Cardiac fibroblast (primary cell): ENCODE measurements at places on chromosomes 5 and 9.

DNA sequence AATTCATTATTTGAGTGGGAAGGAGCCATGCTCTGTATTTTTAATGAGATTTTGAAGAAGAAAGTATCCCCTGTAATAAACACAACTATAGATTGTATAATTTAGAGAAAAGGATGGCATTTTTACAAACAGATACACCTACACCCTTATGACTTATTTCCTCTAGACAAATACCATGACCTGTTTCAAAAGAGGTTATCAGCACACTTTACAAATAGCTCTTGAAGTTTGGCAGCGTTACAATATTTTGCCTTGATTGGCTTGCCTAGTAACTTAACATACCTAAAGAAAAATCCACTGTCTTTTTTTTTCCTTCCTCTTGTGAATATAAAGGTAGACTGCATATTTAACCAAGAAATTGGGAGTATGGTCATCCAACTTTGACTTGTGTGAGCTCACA, 28.5 kb upstream of the CETN3 start:
- DNase-seq: peak; percentile 41

GRCh38 chr5:95697781-95698681, 15.2 kb upstream of the SPATA9 start:
- DNase-seq: no peak

DNA sequence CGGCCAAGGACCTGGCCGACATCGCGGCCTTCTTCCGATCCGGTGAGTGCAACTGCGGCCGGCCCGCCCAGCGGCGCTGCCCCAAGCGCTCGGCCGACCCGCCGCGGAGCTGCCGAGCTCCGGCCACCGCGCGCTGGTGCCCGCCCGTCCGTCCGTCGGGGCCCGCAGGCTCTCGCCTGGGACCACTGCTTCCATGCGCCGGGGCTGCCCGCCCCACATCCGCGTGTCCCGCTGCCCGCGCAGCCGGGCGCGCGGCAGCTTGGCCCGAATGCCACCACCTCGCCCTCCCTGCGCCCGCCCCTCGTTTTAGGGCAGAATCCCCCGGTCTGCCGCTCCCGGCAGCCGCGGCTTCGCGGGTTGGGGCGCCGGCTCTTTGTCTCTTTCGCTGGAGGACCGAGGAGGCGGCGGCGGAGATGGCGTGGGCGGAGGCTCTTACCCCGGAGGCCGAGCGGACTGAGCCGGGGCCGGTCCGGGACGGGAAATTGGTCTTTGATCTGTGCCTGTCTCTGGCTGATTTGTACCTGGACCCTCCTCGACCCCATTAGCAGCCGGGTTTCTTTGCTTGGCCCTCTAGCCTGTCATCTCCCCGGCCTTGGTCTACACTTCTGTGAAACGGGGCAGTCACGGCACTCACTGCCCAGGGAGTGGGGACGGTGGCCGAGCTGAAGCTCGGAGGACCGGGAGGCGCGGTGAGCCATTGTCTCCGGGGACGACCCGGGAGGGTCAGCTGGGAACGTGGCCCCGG, 871 bp downstream of the TRIO start:
- DNase-seq: peak; percentile 57

DNA sequence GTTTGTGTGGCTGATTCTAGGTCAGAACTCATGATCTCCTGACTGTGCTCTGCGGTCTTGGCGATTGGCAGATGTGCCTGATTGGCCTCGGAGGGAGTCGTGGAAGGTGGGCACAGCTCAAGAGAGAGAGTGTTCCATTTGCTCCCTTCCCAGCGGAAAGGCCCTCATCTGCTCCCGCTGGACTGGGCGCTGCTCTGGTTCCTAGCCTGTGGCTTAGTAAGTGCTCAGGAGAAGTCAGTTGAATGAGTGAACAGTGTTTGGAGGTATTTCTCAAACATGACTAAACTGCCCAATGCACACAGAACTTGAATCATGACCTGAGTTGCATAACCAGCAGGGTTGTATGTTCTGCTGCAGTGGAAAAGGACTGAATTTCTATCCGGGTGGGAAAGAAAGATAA, 120.2 kb upstream of the PITX1 start:
- DNase-seq: peak; percentile 36

- no peak for DNase-seq
Measured at GRCh38 chr5:178238711-178239592, 6.3 kb upstream of the PHYKPL start.

GRCh38 chr5:133341915-133342710, 270.2 kb downstream of the FSTL4 start:
- DNase-seq: no peak

DNA sequence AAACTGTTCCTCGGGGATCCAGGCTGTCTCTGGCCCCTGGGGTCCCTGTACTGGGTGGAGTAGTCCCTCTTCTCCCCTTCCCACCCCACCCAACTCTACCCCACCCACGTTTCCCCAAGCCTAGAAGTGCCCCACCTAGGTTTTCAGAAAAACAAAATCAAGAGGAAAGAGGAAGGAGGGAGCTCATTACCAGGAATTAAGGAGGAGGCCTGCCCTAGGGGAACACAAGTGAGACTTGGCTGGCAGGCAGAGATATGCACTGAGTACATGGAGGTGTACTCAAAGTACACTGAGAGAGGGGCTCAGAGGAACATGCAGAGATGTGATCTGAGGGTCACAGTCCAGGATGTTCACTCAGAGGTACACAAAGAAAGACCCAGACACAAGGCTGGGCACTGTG, 10.2 kb downstream of the AQP3 start:
- no peak for DNase-seq

DNA sequence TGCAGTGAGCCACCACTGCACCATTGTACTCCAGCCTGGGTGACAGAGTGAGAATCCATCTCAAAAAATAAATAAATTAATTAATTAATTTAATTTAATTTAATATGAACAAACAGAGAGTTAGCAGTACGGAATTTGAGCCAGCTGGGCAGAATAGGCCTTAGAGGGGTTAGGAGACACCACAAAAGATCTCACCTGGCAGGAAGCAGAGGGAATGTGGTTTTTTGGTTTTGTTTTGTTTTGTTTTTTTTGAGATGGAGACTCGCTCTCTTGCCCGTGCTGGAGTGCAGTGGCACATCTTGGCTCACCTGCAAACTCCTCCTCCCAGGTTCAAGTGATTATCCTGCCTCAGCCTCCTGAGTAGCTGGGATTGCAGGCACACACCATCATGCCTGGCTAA, 31.8 kb upstream of the PWWP2A start:
- no peak for DNase-seq

DNA sequence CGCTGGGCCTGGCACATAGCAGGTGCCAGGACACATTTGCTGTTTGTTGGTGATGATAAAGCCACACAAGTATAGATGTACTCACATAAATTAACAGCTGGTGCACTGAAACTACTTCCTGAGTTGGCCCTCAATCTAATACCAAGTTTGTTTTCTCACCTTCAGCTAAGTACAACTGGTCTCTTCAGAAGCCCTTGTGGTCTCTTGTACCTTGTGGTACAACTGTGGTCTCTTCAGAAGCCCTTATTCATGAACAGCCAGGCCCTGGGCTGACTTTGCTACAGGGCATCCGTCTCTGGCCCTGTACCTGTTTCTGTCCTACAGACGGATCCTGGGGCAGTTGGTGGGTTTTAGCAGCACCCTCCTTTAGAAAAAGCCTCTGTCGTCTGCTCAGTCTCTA, 81.5 kb downstream of the DAB2IP start:
- no peak for DNase-seq
